ENCODE measurements at places on chromosomes 4 and X.

DNA sequence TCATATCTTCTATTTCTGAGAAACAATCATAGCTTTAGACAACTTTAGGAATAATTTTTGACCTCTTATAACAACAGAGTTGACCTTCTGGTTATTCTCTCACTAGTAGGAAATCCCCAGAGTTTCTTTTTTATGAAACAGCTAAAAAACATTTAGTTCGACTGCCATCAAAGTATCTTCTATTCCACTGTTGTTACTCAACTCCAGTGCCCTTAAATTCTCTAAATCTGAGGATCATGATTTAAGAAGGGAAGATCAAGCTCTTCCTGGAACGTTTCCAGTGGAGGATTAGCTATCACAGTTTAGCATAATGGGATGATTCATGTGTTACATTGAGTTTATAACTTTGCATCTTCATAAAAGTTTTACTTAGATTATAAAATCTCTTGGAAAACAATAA lies 134.9 kb upstream of the VEGFC start:
- no peak for DNase-seq

DNA sequence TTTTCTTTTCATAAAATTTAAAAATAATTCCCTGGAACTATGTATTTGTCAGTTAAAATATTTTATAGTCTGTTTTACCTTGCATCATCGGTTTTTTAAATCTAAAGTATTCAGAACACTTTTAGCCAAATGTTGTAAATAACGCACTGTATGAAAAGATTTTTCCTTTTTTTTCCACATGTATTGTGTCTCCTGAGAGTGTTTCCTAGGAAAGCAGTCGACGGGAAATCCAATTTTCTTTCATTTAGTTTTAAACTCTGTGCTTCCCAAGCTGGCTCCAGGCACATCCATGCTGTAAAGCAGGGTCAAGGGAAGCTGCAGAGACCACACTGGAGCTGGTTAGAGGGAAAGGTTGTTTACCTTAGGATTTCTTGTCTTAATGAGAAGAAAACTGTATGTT lies 1724.3 kb upstream of the TENM3 start:
- no peak for DNase-seq

DNA sequence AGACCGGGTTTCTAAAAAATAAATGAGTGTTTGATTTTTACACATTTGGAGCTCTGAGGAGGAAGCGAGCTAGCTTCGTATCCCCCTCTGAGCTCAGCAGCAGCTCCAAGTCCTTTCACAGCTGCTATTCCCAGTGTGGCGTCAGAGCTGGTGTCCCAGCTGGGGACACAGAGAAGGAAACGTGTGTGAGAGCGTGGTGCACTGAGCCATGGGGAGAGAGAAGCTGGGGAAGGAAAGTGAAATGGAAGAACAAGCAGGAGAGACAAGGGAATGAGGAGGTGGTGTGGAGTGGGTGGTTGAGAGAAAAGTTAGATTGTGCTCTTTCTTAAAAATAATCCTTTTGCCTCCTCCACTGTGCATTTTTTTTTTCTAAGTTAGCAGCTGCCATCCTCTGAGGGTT lies 79.5 kb upstream of the SLC4A4 start:
- DNase-seq, result no peak

GRCh38 chr4:105126311-105127169 lies 20.1 kb upstream of the TET2 start:
- DNase-seq, result no peak

- no peak for DNase-seq
Observed at GRCh38 chr4:54527532-54527931, 130.2 kb upstream of the KIT start.

GRCh38 chr4:48570646-48571220 lies 80.7 kb downstream of the ZAR1 start:
- DNase-seq, result no peak

Data from NCI-H1930 (cell line).